ENCODE measurements at places on chromosomes 12 and 14. TPM values are rescaled to one million over a fixed set of nuclear protein-coding genes. Genes with fewer than 3 reads are reported as not detected.

ATXN7L3B gene
- total RNA-seq: 25.2 TPM

GRCh38 chr14:68198713-68199495, 379.3 kb downstream of the RAD51B start:
- no peaks in the 10 kb centered on the region for H3K27me3 ChIP-seq
- DNase-seq: no peak
- H3K27ac ChIP-seq: no peak overlapping the region
- H3K4me1 ChIP-seq: no peaks in the 10 kb centered on the region
- H3K36me3 ChIP-seq: no peaks in the 10 kb centered on the region

DNA sequence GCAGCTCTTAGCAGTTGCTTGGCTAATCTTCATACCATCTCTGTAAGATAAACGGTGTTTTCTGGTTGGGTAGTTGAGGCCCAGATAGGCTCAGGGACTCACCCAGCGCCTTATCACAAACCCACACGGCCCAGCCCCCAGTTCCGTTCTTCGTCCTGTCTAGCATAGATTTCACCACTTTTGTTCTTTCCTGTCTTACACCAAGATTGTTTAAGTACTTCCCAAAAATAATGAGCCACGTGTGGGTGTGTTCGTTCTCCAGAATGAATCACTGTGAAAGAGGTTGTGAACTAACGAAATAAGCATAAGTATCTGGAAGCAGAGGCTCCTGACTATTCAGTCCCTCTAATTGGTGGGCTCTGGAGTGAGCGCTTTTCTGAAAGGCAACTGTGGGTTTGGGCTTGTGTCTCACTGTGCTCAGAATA, 21.4 kb downstream of the ACVR1B start:
- peak overlapping the region; percentile 87 for H3K27ac ChIP-seq
- no peaks in the 10 kb centered on the region for H3K27me3 ChIP-seq
- peak overlapping the region; percentile 52 for H3K4me3 ChIP-seq
- H3K36me3 ChIP-seq: no peaks in the 10 kb centered on the region
- DNase-seq: peak; percentile 88
- H3K4me1 ChIP-seq: peaks cover 72% of the 10 kb centered on the region

MEG3 gene
- total RNA-seq: 101 TPM

DNA sequence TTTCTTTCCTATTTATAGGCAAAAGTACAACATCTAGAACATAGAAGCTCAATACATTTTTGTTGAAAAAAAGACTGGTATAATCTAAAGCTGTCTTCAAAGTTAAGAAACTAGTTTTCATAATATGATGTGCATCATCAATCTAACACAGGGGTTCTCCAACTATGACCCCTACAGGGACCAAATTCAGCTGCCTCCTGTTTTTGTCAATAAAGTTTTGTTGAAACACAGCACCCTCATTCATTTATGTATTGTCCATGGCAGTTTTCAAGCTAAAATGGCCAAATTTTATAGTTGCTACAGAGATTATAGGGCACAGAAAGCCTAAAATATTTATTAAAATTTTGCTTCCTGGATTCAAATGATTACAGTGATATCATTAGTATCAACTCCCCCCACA, 452.9 kb downstream of the CCER1 start:
- H3K36me3 ChIP-seq: no peaks in the 10 kb centered on the region
- no peak overlapping the region for H3K4me3 ChIP-seq
- no peak for DNase-seq
- H3K4me1 ChIP-seq: no peaks in the 10 kb centered on the region

KCNK10 gene
- total RNA-seq: not detected

DNA sequence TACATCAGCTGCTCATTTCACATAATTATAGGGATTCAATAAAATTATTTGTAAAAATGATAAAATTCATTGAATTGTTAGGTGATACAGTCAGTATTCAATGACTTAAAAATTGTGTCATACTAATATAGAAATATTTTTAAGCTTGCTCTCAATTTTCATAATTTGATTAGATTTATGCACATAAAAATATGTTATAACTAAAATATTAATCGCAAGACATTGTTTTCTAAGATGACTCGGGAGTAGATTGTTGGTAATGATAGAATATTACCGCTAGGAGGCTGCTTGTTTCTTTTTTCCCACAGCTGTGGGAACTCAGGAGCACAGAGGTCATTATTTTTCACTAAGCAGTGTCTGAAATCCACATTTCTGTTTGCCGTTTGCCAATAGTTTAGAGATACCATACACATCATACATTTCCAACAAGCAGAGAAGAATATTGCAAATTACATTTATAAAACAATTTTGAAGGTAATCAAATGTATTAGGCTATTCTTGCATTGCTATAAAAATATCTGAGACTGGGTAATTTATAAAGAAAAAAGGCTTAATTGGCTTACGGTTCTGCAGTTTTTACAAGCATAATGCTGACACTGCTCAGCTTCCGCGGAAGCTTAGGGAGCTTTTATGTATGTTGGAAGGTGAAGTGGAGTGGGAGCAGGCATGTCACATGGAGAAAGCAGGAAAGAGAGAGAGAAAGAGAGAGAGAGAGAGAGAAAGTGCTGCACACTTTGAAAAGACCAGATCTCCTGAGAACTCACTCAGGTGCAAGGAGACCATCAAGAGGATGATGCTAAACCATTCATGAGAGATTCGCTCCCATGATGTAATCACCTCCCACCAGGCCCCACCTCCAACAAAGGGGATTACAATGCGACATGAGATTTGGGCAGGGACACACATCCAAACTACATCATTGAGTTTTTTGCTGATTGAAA, 9.2 kb downstream of the CD69 start:
- DNase-seq: peak; percentile 69
- H3K4me1 ChIP-seq: peaks cover 4% of the 10 kb centered on the region
- no peak overlapping the region for H3K27ac ChIP-seq
- peaks cover 13% of the 10 kb centered on the region for H3K27me3 ChIP-seq
- peak overlapping the region; percentile 47 for H3K4me3 ChIP-seq

- no peak for DNase-seq
- no peak overlapping the region for H3K27ac ChIP-seq
- H3K4me1 ChIP-seq: no peaks in the 10 kb centered on the region
- H3K36me3 ChIP-seq: no peaks in the 10 kb centered on the region
- no peak overlapping the region for H3K4me3 ChIP-seq
- no peaks in the 10 kb centered on the region for H3K27me3 ChIP-seq
Measured at GRCh38 chr12:32617534-32617933, 61.6 kb upstream of the DNM1L start.

GRCh38 chr12:11863478-11863906, 207.2 kb upstream of the BCL2L14 start:
- DNase-seq: peak; percentile 78
- peaks cover 26% of the 10 kb centered on the region for H3K4me1 ChIP-seq
- peak overlapping the region; percentile 38 for H3K4me3 ChIP-seq
- H3K36me3 ChIP-seq: 0 out of 2 replicates have a peak, but pooled peaks cover 4% of the 10 kb centered on the region
- no peaks in the 10 kb centered on the region for H3K27me3 ChIP-seq
- peak overlapping the region; percentile 78 for H3K27ac ChIP-seq

- H3K36me3 ChIP-seq: peaks cover 24% of the 10 kb centered on the region
- H3K4me1 ChIP-seq: peaks cover 26% of the 10 kb centered on the region
- H3K27me3 ChIP-seq: no peaks in the 10 kb centered on the region
- H3K4me3 ChIP-seq: no peak overlapping the region
- H3K27ac ChIP-seq: no peak overlapping the region
Measured at GRCh38 chr14:73323896-73324399, 86.6 kb downstream of the PAPLN start.

SMIM41 gene
- not detected for total RNA-seq

POTEM gene
- total RNA-seq: not detected

- H3K27ac ChIP-seq: no peak overlapping the region
- H3K27me3 ChIP-seq: no peaks in the 10 kb centered on the region
- H3K36me3 ChIP-seq: no peaks in the 10 kb centered on the region
- H3K4me1 ChIP-seq: no peaks in the 10 kb centered on the region
- no peak overlapping the region for H3K4me3 ChIP-seq
Measured at GRCh38 chr12:112170376-112170775, 45.0 kb downstream of the TRAFD1 start.

LRTM2 gene
- total RNA-seq: not detected

- no peaks in the 10 kb centered on the region for H3K4me1 ChIP-seq
- no peak overlapping the region for H3K4me3 ChIP-seq
- no peaks in the 10 kb centered on the region for H3K36me3 ChIP-seq
- no peak overlapping the region for H3K27ac ChIP-seq
- no peak for DNase-seq
Measured at GRCh38 chr12:85489194-85489593, 209.2 kb downstream of the ALX1 start.

- H3K27me3 ChIP-seq: no peaks in the 10 kb centered on the region
- H3K27ac ChIP-seq: peak overlapping the region; percentile 89
- H3K4me3 ChIP-seq: peak overlapping the region; percentile 92
Measured at GRCh38 chr12:2003676-2004112, 563 bp downstream of the DCP1B start.
